NCI-H510A treated with DMSO at 0.1 percent for 48 hours (cell line): ENCODE measurements at places on chromosomes 16 and 17.

DNA sequence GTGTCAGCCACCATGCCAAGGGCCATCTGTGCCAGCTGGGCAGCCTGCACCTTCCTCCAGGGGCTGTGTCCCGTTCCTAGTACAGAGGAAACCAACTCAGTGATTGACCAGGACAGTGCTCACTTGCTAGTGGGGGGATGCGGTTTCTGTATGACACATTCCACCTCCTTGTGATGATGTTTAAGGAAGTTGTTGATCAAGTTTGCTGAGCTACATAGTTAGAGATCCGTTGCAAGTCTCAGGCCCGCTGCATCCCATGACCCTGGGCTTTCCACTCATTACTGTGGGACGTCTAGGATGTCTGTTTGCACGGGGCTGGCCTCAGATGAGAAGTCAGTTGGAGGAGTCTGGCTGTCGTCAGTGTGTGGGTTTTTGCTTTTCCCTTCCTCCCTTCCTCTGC, 33.6 kb downstream of the RNF213 start:
- no peak for DNase-seq

DNA sequence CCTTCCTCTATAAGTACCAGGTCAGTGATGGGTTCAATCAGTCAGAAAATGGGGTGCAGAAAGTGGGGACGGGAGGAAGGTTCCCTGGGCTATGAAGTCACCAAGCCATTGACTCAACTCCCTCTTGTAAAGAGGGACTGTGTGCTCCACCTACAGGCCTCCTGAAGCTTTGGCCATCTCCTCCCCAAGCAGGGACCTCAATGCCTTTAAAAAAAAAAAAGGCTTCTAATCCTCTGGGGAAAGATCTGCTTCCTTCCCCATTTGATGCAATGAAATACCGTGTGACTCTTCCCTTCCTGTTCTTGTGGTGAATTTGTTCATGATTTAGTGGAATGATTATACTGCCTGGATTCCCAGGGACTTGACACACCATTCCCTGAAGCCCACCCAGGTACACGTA, 30.8 kb downstream of the VWA3A start:
- no peak for DNase-seq

DNA sequence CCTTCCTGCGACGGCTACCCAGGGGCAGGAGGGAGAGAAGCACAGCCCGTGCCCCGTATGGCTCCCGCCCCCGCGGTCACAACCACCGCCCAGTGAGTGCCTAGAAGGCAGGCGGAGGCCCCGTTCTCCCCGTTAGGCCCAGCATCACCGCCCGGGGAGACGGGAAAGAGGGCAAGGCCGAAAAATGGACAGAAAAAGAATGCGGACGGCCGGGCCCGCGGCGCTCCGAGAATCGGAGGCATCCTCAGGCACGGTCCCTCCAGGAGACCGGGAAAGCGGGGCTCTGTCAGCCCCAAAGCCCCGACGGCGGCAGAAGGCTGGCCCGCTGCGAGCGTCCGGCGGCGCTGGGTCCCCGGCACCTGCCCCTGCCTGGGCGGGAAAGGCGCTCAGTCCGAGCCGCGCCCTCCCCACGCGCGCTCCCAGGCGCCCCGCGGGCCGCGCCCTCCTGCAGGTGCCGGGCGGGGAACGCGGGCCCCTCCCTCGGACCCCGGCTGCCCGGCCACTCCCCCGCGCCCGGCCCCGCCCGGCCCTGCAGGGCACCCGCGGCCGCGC, 407 bp downstream of the MCRIP1 start:
- peak; percentile 73 for DNase-seq

DNA sequence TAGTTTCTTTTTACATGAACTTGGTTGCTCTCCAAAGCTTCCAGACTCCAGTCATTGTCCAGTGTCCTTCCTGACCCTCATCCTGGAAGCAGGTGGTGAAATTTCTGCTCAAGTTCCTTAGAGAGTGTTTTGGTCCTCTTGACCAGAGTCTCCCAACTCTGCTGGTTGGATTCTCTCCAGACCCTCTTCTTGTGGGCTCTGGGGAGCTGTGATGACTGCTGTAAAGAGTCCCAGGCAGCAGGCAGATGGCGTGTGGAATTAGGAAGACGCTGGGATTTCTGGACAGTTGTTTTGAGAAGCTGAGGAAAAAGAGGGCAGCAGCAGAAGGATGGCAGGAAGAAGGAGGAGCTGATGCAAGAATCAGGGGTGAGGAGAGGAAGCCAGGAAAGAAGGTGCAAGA, 1.6 kb upstream of the SEZ6 start:
- DNase-seq: no peak

DNA sequence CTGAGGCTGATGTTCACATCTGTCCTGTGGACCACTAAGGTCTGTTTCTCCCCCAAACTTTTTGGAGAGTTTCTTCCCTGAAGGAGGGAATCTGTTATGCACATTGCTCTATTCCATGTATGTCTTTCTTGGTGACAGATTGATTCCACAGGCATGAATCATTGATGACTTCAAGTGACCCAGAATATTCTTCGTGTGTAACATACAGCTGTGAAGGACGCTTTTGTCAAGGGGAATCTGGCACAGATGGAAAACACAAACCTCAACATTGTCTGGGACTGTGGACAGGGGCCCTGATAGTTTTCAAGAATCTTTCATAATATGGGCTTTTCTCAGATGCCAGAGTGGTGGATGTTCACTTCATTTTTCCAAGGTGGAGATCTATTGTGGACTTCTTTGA, 223.1 kb upstream of the MAF start:
- DNase-seq: no peak

DNA sequence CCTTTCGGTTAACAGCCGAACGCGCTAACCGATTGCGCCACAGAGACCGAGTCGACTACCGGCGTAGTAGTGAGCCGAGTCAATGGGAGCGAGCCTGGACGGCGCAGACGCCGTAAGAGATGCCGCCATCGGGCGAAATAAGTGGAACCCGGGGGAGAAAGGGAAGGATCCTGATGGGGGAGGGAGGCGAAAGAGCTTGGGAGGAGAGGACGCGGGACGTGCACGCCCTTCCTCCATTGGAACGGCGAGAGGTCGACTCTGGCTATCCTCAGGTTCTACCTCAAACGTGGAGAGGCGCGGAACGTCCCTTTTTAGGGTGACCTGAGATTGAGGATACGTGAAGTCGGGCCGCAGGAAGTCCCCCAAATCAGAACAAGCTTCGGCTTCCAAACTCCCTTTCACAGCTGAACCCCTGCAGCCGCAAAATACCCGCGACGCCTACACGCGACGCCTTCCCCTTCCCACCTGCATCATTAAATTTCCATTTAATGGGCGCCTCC, 683 bp upstream of the PSMB3 start:
- DNase-seq: peak; percentile 84

- DNase-seq: no peak
These were observed 257.9 kb downstream of the SOX9 start for GRCh38 chr17:72378414-72379390.

GRCh38 chr17:82229698-82230608, 1.1 kb downstream of the SLC16A3 start:
- DNase-seq: no peak

DNA sequence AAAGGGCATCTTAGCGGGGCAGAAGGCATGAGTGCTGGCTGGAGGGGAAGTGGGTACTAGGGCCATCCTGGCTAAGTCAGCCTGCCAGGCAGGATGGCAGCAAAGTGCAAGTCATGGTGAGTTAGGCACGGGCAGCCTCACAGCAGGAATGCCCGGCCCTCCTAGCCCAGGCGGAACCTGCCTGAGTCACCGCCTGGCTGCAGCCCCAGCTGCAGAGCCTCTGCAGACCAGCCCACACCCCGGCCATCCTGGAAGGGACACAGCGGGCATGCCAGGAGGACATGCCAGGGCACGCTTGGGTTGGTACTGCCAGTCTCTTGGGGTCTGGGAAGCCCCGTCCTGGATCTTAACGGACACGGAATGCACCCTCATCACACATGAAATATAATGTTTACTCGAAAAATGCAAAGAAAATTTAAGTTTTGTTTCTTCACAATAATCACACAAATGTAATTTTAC, 5.0 kb upstream of the ALDH3A1 start:
- DNase-seq: peak; percentile 47

DNA sequence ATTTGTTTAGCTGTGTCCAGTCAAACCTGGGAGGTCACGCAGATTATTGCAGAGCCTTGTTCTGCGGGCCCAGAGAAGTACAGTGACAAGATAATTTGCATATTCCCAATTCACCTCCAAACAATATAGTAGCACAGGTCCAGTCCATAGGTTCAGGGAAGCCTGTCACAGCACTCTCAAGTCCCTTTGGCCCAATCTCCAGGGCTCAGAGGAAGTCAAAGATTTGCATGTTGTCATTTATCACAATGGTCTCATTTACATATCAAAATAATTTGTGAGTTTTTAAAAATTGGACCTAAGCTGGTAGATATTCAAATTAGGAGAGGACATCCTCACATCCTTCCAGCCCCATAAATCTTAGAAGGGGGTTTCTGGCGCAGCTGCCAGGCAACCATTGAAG, 11.9 kb downstream of the ZBTB4 start:
- no peak for DNase-seq

DNA sequence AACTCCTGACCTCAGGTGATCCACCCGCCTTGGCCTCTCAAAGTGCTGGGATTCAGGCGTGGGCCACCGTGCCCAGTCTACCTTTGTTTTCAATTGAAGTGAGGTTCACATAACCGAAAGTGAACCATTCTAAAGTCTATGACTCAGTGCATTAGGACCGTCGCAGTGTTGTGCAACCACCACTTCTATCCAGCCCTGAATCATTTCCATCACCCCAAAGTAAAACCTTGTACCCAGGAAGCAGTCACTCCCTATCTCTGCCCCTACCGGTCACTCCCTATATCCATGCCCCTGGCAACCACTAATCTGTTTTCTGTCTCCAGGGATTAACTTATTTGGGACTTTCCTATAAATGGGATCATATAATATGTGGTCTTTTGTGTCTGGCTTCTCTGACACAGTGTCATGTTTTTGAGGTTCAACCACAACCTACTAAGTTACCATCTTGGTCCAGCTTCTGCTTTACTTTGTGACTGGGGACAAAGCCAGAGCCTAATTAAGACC, 28.3 kb upstream of the CDC42EP4 start:
- DNase-seq: no peak

DNA sequence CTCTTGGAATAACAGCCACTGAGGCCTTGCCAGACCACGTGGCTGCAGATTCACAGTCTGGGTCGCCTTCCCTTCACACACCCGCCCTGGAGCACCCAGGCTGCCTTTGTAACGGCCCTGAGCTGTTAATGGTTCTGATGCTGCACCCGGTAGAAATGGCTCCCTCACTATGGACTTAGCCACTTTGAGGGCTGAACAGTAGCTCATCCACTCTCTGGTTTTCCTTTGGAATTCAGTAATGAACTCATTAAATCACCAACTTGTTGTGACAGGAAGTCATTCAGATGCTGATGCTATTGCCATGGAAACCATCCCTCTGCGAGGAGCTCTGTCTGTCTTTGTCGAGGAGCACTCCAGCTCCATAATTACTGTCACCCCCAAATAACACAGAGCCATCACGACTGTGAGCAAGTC, 59.2 kb downstream of the CDK5R1 start:
- DNase-seq: no peak

DNA sequence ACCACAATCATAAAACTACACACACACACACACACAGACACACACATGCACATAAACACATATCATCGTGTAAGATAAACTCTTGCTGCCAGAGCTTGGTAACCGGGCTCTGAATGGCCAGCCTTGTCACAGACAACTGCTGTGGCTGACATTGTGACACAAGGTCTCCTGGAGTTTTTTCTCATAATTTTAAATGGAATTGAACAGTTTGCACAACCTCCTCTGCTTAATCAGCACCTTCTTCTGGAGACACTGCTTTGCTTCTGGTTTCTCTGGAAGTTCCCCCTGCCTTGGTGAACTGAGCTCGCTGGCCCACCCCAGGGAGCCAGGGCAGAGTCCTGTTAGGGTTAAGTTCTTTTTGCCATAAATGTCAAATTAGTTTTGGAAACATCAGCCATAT, 115.4 kb downstream of the UTP18 start:
- no peak for DNase-seq

DNA sequence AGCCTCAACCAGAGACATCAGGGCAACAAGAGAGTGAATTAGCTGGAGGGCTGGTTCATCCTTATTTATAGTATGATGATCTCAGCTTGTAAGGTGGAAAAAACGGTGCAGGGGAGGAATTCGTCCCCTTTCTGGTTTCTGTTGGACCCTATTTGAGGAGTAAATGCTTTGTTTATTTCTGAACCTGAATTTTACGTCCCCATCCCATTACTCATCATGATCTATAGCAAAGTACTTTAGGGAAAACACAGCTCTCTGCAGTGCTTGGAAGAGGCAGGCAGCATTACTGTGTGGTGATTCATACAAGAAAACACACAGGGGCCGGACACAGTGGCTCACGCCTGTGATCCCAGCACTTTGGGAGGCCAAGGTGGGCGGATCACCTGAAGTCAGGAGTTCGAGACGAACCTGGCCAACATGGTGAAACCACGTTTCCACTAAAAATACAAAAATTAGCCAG, 8.0 kb upstream of the VAT1L start:
- DNase-seq: no peak

DNA sequence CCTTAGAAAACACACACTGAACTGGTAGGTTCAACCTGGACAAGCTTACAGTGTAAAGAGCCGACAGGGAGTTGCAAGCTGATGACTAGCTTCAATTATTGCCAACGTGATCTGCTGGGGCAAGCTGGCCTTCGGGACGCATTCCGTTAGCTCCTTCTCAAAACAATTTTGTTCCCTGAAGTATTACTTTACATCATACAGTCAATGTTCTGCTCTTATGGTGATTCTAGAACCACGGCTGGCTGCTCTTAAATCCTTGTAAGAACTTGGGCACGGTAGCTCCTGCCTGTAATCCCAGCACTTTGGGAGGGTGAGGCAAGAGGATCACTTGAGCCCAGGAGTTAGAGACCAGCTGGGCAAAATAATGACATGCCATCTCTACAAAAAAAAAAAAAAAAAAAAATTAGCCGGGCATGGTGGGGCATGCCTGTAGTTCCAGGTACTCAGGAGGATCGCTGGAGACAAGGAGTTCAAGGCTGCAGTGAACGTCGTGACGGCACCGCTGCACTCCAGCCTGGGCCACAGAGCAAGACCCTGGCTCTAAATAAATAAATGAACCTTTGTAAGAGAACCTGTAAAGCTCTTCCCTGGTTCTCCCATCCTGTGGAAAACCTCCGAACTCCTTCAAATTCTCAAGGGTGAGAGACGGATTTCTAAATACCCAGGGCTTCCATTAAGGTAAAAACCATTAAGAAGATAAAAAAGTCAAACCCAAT, 2.0 kb downstream of the CDIP1 start:
- DNase-seq: no peak
